ENCODE measurements at places on chromosomes 12 and 14.

- DNase-seq: no peak
These were observed 25.3 kb downstream of the DTX1 start for GRCh38 chr12:113081873-113082272.

GRCh38 chr12:104385510-104385909 is 71.2 kb upstream of the CHST11 start:
- DNase-seq: no peak

- DNase-seq: no peak
These were observed 11.9 kb downstream of the CALM1 start for GRCh38 chr14:90408713-90409112.

DNA sequence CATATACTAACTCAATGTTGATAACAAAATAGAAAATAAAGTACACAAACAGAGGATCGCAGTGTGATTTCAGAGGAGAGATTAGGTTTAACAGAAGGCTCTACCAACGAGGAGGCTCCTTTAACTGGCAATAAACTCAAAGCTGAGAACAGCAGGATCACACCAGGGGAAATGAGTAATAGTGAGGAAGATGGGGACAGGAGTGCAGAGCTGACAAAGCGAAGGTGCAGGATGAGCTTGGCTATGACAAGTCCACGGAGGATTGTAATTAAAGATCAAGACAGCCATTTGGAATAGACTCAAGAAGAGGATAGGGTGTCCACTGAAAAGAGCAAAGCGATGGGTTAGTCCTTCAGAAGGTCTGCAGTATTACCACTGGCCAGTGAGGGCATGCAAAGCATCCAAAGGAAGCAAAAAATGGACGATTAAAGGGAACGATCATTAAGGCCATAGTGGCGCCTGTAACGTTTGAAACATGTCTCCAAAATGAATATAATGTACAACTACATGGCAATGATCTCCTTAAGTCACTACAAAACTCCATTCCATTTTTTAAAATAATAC is 85.3 kb downstream of the GRIN2B start:
- no peak for DNase-seq

DNA sequence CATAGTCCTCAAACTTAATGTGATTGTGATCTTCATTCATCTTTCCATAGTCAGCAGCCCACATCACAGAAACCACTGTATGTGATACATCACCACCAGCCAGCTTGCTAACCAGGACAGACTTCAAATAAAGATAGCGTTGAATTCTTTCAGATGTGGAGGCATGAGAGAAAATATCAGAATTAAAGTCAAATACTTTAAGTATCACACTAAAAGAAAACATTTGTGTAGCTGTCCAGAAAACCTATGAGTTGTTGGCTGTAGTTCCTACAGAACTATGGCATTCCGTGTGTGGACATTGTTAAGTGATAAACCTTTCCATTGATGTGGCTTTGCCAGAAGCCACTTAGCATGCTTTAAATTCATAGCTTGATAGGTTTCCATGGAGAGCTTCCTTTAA is 105.1 kb downstream of the LLPH start:
- no peak for DNase-seq

All from NCI-H146 (cell line).